ENCODE measurements at places on chromosomes 13 and 19. TPM values are rescaled to one million over a fixed set of nuclear protein-coding genes. Genes with fewer than 3 reads are reported as not detected.

DNA sequence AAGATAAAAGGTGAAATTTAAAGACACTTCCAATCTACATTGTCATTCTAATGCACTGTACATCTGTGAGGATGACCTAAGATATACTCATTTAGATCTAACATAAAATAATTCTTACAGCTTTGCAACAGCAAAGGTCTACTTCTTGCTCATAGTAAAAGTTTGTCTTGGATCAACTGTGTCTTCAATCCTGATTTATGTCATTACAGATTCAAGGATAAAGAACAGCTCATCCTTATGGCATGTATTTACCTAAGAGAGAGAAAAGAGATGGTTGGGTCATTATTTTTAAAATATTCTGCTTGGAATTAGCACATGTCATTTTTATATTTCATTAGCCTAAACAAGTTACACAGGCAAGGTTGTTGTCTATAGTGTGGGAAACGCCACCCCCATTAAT lies 2193.1 kb downstream of the PCDH9 start:
- no peak overlapping the region for H3K4me3 ChIP-seq
- no peaks in the 10 kb centered on the region for H3K4me1 ChIP-seq
- H3K27me3 ChIP-seq = no peaks in the 10 kb centered on the region
- H3K36me3 ChIP-seq = no peaks in the 10 kb centered on the region
- H3K27ac ChIP-seq = no peak overlapping the region
- DNase-seq = no peak

GRCh38 chr19:42606660-42607351 lies 12.1 kb upstream of the CEACAM8 start:
- H3K4me1 ChIP-seq = peaks cover 3% of the 10 kb centered on the region
- no peak overlapping the region for H3K4me3 ChIP-seq
- no peak overlapping the region for H3K27ac ChIP-seq
- no peaks in the 10 kb centered on the region for H3K36me3 ChIP-seq
- peak; percentile 77 for DNase-seq
- no peaks in the 10 kb centered on the region for H3K27me3 ChIP-seq

DNA sequence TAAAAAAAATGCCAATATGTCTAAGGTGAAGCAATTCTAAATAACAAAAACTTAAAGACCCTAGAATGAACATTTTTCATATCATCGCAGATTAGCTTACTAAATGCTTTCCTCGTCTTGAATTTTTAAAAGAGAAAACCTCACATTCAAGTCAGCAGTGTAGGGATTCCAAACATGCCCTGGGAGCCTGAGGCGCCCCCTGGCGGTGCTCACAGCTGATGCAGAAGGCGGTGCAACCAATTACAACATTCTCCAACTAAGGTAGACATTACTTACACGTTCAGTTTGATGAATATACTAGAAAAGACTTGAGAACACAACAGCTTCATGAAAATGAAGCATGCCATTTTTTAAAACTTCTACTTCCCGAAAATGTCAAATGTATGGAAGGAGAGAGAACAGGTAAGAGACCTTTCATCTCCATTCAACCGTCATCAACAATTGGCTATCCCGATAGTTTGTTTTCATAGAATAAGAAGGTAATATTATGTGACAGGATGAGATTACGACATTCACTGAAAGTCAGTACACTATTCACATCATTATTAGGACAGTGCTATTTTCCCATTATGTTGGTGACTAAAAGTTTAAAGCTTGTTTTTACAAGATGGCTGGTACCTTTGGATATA lies 304.4 kb downstream of the DCLK1 start:
- no peak for DNase-seq
- no peak overlapping the region for H3K4me3 ChIP-seq
- H3K36me3 ChIP-seq = no peaks in the 10 kb centered on the region

DNA sequence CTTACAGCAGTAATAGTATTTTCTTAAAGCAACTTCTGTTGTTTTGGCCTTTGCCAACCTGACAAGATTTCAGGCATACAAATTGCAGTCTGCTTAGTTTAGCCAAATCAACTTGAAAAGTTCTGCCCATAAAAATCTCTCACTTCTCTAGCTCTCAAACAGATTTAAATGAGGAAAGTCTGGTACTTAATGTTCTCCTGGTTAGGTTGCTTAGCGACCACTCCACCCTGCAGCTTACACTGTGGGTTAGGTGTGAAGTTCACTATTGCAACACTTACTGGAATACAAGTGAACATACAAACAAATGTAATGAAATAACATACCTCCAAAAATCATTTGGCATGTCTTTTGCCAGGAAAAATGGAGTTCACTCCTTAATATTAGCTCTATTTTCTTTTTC lies 178.7 kb upstream of the PCDH9 start:
- H3K27ac ChIP-seq = no peak overlapping the region
- H3K4me3 ChIP-seq = no peak overlapping the region
- no peak for DNase-seq
- H3K4me1 ChIP-seq = no peaks in the 10 kb centered on the region
- H3K27me3 ChIP-seq = no peaks in the 10 kb centered on the region

- H3K36me3 ChIP-seq = no peaks in the 10 kb centered on the region
- no peaks in the 10 kb centered on the region for H3K27me3 ChIP-seq
- no peak overlapping the region for H3K4me3 ChIP-seq
- DNase-seq = peak; percentile 60
- H3K27ac ChIP-seq = no peak overlapping the region
Observed at GRCh38 chr19:49224879-49225278, 67.3 kb downstream of the TRPM4 start.

- H3K36me3 ChIP-seq = no peaks in the 10 kb centered on the region
- H3K4me1 ChIP-seq = peaks cover 8% of the 10 kb centered on the region
- peak within 1 kb of the TSS; percentile 97 for H3K27ac ChIP-seq
- no peaks in the 10 kb centered on the region for H3K27me3 ChIP-seq
Observed at GRCh38 chr13:43878892-43879754, at the start of gene CCDC122. Gene CCDC122, minus strand, starts transcription at chr13:43879740. Its CDS starts 10,364 bp downstream, at chr13:43869376.

DNA sequence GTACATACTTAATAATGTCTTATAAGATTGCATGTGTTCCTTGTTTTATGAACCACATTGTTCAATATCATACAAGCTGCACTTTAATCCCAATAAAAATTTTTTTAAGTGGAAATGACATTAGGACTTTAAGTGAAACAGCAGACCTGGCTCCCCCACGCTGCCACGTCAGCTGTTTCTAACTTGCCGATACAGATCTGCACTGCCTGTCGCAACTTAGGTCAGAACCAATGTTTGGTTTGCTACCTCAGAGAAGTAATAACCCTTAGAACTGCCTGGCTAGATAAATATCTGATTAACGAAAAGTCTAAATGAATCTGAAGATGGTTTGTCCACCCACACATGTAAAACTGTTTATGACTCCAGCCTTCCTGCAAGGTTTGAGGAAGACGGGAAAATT lies 327.5 kb upstream of the DACH1 start:
- no peaks in the 10 kb centered on the region for H3K36me3 ChIP-seq
- no peak overlapping the region for H3K4me3 ChIP-seq
- H3K4me1 ChIP-seq = no peaks in the 10 kb centered on the region
- H3K27ac ChIP-seq = no peak overlapping the region
- H3K27me3 ChIP-seq = no peaks in the 10 kb centered on the region

DNA sequence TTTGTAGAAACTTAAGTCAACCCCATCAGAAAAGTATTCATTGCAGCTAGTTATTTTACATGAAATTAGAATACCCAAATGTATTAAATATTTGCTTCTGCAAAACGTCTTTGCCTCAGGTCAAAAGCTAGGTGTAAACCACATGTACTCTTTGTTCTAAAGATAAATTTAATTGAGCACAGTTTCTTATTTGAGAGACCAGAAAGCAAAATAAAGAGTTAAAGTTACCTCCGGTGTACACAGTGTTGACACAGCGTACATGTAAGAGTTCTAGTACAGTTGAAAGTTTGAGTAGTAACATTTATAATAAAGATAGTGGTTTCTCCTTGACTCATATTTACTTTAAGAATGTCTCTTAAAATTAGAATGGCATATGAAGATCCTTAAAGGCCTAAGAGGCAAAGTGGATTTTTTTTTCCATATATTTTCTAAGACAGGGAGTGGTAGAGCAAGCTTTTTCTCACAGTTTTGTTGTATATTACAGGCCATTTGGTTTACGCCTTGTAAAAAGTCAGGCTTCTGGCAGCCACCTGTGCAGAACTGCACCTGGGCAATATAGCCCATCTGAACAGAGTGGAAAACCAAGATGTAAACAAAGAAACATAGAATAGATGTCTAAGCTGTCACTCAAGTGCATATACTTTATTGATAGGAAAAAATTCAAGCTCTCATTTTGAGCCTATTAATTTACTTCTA lies 2.9 kb downstream of the LRCH1 start:
- no peaks in the 10 kb centered on the region for H3K36me3 ChIP-seq
- no peaks in the 10 kb centered on the region for H3K27me3 ChIP-seq
- no peak overlapping the region for H3K4me3 ChIP-seq
- no peak for DNase-seq

PDS5B gene
- 50.5 TPM for total RNA-seq

DIAPH3 gene
- total RNA-seq = 0.10 TPM

TNFRSF19 gene
- 6.9 TPM for total RNA-seq

CGB5 gene
- total RNA-seq = 0.56 TPM
